ENCODE measurements at places on chromosomes 13 and 19.

- DNase-seq: peak; percentile 80
Observed at GRCh38 chr13:39616087-39616694, 13.2 kb upstream of the LHFPL6 start.

GRCh38 chr13:25116044-25116443, 20.1 kb downstream of the PABPC3 start:
- no peak for DNase-seq

- DNase-seq: peak; percentile 80
Observed at GRCh38 chr13:28324181-28324789, 170.6 kb downstream of the FLT1 start.

- no peak for DNase-seq
Observed at GRCh38 chr19:35724560-35724959, 6.8 kb downstream of the KMT2B start.

DNA sequence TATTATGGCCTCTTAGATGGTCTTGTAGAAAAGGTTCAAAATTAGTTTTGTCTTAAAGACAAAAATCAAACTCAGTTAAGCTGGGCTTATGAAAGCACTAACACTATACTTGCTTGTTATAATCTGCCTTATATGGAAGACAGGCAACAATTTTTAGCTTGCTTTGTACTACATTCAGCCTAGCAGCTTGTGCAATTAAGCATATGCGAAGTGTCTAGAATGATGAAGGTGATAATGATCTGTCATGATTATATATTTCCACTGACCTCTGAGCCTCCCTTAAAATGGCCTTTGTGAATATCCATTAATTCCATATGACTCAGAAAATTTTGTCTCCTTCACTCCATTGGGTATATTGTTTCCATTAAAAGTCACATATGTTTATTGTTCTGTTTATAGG, 834.9 kb downstream of the OLFM4 start:
- no peak for DNase-seq

- no peak for DNase-seq
Observed at GRCh38 chr13:73984949-73985691, 149.1 kb downstream of the KLF12 start.

GRCh38 chr19:28489126-28489660, 723.8 kb downstream of the UQCRFS1 start:
- DNase-seq: no peak

GRCh38 chr13:67950603-67951002, 720.5 kb upstream of the PCDH9 start:
- no peak for DNase-seq

DNA sequence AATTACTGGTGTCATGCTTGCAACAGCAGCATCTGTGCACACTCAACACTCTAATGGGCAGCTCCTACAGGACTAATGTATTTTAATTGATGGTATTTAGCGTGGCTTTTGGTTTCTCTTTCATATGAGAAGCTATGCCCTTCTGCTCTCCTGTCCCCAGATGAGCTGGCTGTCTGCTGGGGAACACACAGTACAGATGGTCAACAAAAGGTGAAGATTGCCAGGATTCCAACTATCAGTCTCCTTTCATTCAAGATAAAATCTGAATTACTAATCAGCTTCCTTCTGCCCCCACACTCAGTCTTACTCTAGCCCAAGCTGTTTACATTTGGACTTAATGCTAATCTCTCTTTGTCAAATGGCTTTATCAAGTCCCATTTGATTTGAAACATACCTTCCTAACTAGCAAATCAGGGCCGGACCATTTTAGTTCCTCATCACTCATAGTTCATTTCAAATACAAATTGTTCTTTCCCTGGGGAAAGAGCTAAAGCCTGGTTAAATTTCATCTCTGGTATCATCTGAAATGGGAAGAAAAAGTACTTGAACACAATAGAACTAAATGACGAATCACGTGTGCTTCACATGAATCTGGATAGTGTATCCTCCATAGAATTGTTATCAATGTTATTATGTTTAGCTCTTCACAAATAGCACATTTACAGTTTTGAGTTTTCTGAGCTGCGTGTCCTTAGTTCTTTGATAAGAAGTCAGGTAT, 988.0 kb downstream of the PCDH17 start:
- DNase-seq: no peak

GRCh38 chr13:77168237-77168636, 141.3 kb upstream of the FBXL3 start:
- DNase-seq: no peak

GRCh38 chr13:98994896-98995295, 17.0 kb upstream of the DOCK9 start:
- peak; percentile 17 for DNase-seq

- DNase-seq: no peak
Observed at GRCh38 chr13:38635030-38635429, 51.8 kb upstream of the FREM2 start.

- no peak for DNase-seq
Observed at GRCh38 chr19:18262917-18263316, 11.3 kb downstream of the IQCN start.

GRCh38 chr13:101529422-101529821, 76.9 kb downstream of the ITGBL1 start:
- DNase-seq: peak; percentile 6

GRCh38 chr19:45615795-45616703, 14.0 kb upstream of the GPR4 start:
- DNase-seq: peak; percentile 92

GRCh38 chr19:58428617-58429016, 11.3 kb downstream of the ZNF132 start:
- no peak for DNase-seq

DNA sequence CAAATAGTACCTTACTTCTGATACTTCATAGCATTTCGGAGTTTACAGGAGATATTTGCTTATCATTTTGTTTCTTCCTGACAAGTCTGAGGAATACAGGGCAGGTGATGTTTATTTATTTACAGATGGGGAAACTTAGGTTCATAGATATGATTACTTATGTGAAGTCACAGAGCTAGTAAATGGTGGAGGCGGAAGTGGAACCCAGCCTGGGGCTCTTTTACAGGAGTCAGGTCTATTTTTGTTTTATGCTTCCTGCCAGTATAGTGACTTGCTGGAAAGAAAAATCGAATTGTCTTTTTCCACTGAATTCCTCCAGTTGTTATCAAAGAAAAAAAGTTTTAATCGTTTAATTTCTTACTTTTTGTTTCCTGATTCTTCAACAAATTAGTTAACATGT, 66.5 kb downstream of the DGKH start:
- DNase-seq: no peak

GRCh38 chr13:28751175-28751960, 32.6 kb upstream of the SLC46A3 start:
- DNase-seq: peak; percentile 52

GRCh38 chr19:38932425-38933179, 1.9 kb downstream of the MRPS12 start:
- peak; percentile 73 for DNase-seq

DNA sequence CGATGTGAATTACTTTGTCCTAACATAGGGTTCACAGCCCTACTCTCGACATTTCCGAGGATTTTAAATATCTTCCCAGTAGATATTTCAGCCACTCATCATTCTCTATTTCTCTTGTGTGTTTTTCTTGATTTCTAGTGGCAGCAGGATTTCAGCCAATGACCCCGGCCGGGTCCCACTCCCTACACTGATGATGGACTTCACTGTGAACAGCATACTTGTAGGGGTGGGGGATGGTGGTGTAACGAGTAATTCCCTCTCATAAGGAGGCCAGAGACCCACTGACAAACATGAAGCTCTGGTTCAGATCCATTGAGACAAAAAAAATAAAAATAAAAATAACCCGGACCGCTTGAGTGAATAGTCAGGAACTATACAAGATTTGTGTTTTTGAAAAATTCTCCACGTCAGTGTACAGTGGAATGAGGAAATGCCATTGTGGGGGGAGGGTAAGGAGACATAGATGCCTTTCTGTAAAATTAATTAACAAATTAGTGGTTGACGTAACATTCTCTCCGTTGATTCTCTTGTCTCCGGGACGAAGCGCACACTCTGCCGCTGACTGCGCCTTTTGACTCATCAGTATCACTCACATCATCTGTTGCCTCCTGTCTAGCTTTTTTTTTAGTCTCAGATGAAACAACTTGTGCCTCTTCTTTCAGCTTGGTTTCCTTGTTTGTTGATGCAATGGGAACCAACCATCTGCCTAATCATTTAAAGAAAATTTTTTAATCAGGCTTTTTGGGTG, 48.8 kb upstream of the IRS2 start:
- no peak for DNase-seq

DNA sequence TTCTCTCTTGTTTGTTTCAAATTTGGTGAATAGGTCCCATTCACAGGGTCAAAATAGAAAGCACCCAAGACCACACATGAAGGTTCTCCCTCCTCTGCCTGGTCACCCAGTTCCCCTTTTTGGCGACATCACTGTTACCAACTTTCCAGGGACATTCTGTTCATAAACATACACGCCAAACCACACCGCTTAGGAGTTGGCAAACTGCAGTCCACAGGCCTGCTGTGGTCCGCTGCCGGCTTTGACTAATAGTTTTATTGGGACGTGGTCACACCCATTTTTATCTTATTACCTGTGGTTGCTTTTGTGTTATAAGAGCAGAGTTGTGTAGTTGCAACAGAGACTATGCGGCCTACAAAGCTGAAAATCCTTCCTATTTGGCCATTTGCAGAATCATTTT, 24.2 kb downstream of the UHRF1 start:
- peak; percentile 46 for DNase-seq

Data from common myeloid progenitor, CD34-positive (primary cell).